GM12892 (cell line): ENCODE measurements at places on chromosomes 12 and 14.

DNA sequence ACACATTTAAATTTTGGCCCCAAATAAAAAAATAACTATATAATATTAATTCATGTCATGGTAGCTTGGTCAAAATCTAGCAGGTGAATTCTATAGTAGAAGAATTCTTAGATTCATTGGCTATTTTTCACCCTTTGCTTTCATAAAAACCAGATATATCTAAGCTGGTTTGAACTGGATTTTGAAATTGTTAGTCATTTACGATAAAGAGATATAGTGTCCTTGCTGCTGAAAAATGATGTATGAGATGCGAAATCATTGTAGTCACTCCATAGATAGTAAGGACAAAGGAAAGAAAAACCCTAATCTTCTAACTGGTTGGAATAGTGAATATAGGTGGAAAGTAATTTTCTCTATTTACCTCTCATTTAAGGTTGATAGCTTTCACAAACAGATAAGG is 12.2 kb upstream of the HIF1A start:
- no peak for DNase-seq

DNA sequence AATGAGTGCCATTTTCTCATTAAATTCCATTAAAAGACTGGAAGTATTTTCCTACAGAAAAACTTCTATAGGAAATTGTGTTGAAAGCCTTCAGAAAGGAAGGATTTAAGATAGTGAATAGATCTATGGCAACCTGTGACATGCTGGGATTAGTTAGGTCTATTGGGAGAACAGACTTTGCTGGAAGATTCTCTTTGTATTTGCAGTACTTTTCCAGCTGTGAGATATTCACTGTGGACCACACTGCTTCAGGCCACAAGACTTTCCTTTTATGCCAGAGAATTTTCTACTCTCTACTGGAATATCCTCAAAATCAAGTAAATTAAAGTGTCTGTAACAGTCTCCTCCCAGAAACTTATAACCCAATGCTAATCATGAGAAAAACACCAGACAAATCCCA is 136.2 kb downstream of the MYRFL start:
- DNase-seq = no peak

- no peak for DNase-seq
These were observed 33.7 kb upstream of the CCNT1 start for GRCh38 chr12:48750215-48750614.

DNA sequence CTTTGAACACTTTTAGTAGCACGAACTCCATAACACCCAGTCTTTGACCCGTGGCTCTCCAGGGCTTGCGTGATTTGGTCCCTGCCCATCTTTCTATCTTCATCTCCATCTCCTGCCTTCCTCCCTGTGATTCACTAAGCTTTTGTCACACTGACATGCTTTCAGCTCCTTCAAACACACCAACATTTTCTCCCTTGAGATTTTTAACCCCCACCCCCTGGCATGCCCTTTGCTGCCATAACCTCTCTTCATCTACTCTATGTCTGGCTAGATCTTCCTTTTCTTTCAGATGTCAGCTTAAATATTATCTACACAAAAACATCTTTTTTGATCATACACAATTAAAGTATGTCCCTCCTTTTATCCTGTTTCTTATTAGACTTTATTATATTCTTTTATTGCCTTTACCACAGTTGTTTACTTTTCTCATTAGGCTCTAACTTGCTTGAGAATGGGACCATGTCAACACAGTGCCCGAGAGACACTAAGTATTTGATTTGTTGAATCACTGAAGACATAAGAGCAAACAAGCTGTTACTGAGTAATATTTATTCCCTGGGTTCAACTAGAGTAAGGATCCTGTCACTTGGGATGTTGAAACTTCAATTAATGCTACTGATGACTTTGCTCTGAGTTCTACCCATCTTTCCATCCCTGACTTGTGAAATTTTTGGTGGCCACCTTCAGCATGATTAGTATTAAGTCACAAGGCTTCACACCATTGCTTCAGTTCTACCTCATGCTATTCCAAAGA is 387.3 kb downstream of the LRIG3 start:
- no peak for DNase-seq

DNA sequence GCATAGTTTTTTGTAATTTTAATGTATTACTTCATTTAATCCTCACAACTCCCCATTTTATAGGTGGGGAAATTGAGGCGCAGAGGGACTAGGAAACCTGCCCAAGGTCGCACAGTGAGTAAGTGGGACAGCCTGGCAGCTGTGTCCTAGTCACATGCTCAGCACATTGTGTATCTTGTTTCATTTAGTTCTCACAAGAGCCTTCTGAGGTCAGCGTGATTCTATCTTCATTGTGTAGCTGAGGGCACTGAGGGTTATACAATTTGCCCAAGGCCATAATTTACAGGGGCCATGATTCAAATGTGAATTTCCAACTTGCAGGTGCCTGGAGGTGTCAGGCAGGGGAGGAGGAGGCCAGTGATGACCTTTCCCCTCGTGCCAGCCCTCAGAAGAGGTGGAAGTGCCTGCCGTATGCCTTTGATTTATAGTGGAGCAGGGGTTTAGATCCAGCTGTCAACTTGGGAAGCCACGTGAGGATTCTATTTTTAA is 30.3 kb upstream of the SMOC1 start:
- no peak for DNase-seq

DNA sequence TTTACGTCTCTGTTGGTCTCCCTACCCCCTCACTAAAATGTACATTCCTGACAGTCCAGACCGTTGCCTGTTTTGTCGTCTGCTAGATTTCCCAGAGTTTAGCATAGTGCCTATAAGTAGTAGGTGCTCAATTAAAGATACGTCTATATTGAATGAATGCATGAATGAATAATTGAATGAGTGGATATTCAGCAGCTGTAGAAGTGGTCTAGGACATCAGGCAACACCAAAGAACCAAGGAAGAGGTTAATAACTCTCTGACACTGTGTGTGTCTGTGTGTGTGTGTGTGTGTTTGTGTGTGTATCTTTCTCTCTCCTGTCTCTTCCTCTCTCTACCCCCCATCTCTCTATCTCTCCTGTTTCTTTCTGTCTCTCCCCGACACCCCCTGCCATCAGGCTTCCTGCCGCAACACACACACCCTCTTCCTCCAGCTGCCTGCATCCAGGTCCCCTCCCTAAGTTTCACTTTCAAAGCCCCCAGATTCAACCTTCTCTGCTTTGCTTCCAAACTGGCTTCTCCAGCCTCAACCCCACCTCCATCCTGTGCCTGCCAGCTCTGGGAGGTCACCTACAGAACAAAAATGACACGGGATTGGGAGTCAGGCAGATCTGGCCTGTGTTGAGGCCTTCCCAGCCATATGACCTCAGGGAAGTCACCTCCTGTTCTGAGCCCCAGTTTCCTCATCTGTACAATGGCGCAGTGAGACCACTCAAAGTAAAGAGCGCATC is 119.9 kb upstream of the NCOR2 start:
- DNase-seq = no peak

- DNase-seq = no peak
These were observed 376.5 kb downstream of the ETNK1 start for GRCh38 chr12:23001487-23001886.

DNA sequence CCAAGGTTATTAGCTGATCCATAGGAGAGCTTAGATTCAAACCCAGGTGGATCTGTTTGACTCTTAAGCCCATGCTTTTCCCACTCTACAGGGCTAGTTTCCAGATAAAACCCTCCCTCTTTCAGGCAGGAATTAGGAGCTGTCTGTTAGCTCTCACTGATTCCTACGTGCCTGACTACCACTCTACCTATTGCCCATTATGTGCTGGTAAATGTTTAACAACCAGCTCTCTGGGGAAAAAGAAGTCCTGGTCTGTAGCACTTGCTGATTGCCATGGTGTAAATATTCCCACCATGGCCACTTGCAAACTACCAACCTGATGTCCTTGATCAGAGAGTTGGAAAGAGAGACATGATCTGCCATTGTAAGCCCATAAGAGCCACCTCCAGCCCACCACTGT is 65.5 kb upstream of the BDKRB2 start:
- DNase-seq = no peak

GRCh38 chr14:87185961-87186560 is 806.9 kb downstream of the GALC start:
- DNase-seq = no peak

GRCh38 chr12:54598970-54599369 is 10.5 kb upstream of the PPP1R1A start:
- DNase-seq = no peak

GRCh38 chr12:54945082-54945481 is 39.5 kb downstream of the TESPA1 start:
- DNase-seq = no peak

DNA sequence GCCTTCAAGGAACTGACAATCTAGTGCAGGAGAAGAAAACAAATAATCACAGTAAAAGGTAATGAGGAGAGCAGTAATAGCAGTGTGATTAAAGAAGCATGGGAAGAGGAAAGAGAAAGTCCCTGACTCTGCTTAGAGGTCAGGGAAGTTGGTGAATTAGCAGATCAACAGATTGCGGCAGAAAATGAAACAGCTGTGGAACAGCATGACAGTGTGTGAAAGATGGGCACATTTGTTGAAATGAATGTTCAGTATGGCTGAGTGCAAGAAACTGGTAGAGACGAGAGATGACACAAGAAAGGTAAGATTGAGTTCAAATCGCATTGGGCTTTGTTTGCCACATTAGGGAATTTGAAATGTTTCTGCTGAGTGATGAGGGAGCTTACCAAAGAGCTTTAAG is 63.7 kb upstream of the RASSF8 start:
- DNase-seq = no peak
